ENCODE measurements at places on chromosomes 3 and 15.
A peak's percentile ranks its signal among the peaks of the same experiment; 100 is the strongest.

DNA sequence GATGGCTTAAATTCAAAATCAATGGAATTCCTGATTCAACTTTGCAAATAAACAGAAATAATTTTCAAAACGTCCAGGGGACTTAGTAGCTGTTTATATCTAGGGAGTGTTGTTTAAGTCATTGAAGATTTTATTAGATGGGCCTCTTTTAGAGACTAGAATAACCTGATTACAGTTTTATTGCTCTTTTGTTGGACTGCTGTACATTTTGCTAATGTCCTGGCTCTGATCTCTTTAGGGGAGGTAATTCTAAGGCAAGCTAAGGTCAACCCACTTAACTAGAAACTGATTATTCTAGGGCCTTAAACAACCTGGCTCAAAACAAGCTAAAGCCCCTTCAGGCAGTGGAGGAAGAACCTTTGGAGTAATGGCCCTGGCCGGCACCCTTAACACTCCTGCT lies 62.0 kb upstream of the MYZAP start:
- no peak for DNase-seq

- DNase-seq: no peak
These were observed 13.7 kb downstream of the CELF6 start for GRCh38 chr15:72306211-72306785.

- DNase-seq: no peak
These were observed 897.9 kb downstream of the EPHA3 start for GRCh38 chr3:90005281-90005847.

GRCh38 chr3:57464801-57465200 lies 79.3 kb downstream of the DNAH12 start:
- DNase-seq: no peak

- no peak for DNase-seq
These were observed 532.8 kb downstream of the FOXP1 start for GRCh38 chr3:71050538-71051258.

DNA sequence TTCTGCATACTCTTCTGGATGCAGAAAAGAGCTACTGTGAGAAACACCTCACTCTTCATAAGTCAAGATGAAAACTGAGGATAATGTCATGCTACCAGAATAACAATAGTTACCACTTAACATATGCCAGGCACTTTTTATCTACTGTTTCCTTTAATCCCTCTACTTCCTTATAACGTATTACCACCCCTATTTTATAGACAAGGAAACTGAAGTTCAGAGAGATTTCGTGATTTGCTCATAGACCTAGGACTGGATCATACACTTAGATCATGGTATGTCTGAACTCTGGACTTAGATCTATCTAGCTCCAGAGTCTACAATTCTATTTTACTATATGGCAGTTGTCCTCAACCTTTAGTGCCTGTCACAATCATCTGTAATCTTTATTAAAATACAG lies 155.7 kb upstream of the TSPAN3 start:
- DNase-seq: no peak

DNA sequence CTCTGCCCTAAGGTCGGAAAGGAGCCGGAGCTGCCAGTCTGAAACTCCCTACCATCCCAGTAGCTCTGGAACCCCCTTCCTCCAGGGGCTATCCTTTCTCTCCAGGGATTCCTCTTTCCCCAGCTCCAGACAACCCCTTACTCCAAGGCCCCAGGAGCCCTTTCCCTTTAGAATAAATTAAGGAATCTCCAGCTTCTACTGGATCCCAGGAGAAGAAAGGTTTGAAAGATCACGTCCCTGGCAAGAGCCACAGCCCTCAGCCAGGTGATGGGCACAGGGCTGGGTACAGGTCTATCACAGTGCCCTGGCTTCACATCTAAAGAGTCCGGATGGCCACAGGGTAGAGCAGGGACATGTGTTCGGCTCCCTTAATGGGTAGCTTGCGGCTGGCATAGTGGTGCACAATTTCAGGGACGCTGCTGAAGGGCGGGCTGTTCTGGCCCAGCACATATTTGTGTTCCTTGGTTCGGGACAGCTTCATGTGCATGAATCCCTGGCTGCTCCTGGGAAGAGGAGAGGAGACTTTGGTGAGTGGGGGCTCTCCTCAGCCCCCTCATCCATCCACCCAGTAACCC lies 20.0 kb downstream of the SHF start:
- DNase-seq: no peak

- no peak for DNase-seq
These were observed 46.5 kb downstream of the CYFIP1 start for GRCh38 chr15:22933641-22934061.

DNA sequence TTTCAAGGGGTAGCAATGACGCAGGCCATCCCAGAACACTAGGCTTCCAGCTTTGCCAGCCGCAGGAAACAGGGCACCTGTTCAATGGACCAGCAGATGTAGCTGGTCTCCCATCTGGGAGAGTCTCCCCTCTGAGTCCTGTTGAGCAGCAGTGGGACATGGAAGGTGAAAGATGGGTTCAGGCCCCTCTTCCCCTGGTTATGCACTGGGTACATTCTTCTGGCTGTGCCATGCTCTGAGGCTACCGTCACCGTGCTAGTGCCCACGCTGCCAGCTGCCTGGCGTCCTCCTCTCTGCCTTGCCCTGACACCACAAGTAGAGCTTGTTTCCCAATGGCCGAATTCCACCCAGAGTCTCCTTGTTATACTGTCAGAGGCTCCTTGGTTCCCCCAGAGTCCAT lies 63.1 kb downstream of the TLE3 start:
- no peak for DNase-seq

DNA sequence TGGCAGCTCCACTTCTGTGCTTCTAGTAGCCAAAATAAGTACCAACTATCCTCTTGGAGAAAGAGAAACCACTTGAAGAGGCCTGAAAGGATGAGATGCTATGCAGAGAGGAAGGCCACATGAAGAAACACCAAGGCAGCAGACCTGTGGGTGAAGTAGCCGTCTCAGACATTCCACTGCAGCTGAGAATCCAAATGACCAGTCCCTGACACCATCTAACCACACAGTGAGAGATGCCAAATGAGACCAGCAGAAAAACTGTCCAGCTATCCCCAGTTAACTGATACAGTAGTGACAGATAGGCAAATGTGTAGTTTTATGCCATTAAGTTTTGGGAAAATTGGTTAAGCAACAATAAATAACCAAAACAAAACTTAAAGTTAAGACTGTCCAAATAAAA lies 47.9 kb upstream of the ZSCAN2 start:
- DNase-seq: no peak

DNA sequence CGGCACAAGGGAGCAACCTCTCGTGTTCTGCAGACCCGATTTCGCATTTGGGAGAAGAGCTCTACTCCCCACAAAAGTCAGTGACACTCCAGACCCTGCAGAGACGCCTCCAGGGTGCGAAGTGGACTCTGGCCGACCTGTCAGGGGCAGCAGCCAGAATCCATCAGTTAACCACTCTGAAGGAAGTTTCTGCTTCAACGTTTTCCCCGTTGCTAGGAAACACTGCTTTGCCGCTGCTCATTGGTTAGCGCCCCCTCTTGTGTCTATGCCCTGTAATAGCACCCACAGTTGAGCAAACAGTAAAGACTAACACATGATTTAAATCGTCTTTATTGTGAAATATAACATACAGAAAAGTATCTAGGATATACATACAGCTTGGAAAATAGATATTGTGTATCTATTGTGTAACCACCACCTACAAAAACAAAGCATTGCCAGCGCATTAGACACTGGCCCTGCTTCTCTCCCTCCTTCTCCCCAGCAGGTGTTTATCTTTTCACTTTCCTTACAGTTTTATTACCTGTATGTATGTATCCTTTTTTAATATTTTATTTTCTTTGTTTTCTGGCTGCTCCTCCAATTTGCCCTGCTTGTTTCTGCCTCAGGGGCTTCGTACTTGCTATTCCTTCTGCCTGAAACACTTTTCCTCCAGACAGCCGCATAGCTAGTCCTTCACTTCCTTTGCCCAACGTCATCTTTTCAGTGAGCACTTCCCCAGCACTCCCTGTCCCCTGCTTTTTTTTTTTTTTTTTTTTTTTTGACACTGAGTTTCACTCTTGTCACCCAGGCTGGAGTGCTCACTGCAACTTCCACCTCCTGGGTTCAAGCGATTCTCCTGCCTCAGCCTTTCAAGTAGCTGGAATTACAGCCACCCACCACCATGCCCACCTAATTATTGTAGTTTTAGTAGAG lies 38.8 kb downstream of the TMEM40 start:
- DNase-seq: peak; percentile 33

GRCh38 chr3:33237439-33237838 lies 18.8 kb upstream of the SUSD5 start:
- no peak for DNase-seq

DNA sequence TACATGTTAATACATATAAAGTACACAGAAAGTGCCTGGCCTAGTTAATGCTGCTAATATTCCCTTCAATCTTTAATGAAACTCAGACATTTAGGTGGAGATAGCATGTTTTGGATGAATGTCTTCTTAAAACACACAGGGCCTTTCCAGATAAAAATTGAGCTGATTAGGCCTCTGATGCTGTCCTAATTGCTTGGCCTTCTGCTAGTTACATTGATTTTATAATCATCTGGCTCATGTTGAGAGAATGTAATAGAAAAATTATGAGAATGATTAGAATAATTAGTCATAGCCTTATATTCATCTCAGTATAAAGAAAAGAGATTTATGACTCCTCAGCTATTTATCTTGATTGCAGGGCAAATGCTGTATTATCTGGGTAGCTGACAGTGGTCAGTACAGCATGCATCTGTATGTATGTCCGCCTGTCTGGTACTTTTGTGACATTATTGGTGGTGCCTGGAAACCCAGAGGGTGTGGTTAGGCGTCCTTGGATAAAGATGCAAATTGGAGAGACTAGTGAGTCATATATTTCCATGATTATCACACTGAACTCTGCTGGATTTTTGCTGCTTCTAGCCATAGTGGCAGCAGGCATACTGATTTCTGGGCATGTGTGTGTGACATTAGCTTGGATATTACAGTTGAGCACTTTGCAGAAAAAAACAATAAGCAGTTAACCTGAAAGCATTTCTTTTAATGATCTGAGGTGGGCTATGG lies 120.8 kb downstream of the FEZF2 start:
- DNase-seq: no peak

DNA sequence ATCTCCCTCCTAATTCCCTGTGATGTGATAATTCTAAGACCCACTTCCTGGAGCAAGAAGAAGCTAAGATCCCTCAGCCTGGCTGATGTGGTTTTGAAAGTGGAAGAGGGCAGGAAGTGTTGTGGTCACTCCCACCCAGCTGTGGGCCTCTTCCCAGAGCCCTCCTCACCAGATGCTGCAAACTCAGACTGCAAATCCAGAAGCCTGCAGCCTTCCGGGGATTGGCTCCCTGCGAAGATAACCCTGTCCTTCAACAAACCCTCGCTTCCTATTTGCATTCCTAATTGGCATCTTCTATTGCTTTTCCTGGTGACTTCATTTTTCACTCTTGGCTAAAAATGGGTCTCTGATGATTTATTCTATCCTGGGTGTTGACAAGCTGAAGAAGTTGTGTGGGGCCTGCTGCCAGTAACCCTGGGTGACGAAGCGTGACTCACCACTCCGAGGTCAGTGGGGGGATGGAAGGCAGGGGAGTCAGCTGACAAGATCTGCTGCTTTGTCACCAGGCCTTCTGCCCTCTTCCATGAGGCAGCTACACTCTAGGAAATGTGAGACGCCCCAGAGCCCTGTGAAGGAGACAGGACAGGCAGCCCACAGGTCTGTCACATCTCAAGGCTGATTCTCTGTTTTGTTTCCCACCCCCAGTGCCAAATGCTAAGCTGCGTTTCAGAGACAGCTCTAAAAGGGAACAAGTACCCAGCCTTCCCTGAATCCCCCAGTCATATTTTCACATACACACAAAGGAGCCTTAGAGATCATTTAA lies 99.7 kb upstream of the LIPC start:
- peak; percentile 93 for DNase-seq

DNA sequence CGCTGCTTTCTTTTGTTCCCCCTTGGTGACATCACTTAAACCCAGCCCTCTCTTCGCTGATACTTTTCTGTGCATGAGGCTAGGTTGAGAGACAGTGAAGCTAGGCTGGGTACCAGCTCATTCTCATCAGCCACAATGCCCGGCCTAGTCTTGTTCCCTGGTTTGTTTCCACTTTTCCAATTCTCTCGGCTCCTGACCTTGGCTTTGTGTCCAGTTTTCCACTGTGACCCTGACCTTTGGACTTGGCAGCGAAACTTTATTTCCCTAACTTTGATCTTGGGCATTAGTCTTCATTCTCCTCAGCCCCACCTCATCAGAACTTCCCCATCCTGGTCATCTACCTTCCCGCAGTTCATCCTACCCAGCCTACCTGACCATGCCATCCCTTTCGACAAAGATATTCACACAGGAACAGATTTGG lies 908 bp upstream of the ADPGK start:
- DNase-seq: no peak

DNA sequence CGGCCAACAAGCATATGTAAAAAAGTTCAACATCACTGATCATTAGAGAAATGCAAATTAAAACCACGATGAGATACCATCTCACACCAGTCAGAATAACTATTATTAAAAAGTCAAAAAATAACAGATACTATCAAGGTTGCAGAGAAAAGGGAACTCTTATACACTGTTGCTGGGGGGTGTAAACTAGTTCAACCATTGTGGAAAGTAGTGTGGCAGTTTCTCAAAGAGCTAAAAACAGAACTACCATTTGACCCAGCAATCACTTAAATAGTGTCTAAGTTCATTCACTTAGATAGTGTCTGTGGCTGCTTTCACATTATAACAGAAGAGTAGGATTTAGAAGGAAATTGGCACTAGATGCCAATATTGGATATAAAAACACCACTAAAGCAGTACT lies 49.7 kb downstream of the CGGBP1 start:
- no peak for DNase-seq

DNA sequence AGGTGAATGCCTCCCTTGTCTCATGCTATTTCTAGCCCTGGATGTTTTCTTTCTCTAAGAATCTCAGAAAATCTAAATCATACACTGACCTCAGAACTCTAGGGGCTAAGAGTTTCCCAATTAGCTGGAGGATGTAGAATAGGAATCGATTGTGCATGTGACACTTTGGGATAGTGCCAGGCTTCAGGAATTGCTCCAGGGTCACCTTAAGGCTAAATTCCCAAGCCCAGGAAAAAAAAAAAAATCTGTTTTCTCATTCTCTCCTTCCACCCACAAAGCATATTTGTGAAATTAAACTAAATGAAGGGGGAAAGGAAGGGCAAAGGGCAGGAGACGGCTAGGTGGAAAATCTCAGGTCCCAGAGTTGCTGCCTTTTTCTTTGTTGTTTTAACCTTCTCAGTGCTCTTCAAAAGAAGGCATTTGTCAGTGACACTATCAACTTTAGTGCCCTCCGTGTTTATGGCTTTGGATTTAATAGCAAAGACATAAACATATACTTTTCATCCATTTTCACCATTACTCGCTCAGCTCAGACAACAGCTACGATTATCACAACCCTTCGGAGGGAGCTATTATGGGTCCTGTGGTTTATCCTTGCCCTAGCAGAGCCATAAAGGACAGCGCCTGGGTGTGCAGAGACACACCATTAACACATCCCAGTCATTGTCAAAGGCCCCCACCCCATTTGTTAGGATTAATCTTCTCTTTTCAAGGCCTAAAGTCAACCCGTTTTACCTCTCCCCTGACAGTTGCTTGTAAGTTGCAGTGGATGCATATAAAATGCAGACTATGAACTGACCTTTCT lies 271.7 kb downstream of the PDZRN3 start:
- no peak for DNase-seq
